ENCODE measurements at places on chromosomes 13 and 19. TPM values are rescaled to one million over a fixed set of nuclear protein-coding genes. Genes with fewer than 3 reads are reported as not detected.

The RSPH6A gene
- total RNA-seq, result not detected

The TRMT1 gene
- 37.4 TPM for total RNA-seq

The B3GNT3 gene
- 6.1 TPM for total RNA-seq

The NLRP4 gene
- total RNA-seq, result not detected

The APBA3 gene
- total RNA-seq, result 13.1 TPM

The IL27RA gene
- 9.7 TPM for total RNA-seq

The SELENOV gene
- not detected for total RNA-seq

The ANGPTL8 gene
- total RNA-seq, result not detected

The FAM83E gene
- 0.29 TPM for total RNA-seq

The LILRA5 gene
- not detected for total RNA-seq

The TJP3 gene
- 0.49 TPM for total RNA-seq

The ZNF724 gene
- total RNA-seq, result 0.90 TPM

The CLC gene
- total RNA-seq, result not detected

The ZNF211 gene
- 6.1 TPM for total RNA-seq

The ZIC5 gene
- 2.5 TPM for total RNA-seq

The KANK3 gene
- 5.4 TPM for total RNA-seq

The CEACAM8 gene
- not detected for total RNA-seq

The PODNL1 gene
- 1.5 TPM for total RNA-seq

The ZNF682 gene
- not detected for total RNA-seq

The KIR2DL4 gene
- not detected for total RNA-seq

The MEF2B gene
- 0.44 TPM for total RNA-seq

The ZNF433 gene
- not detected for total RNA-seq

The CPB2 gene
- total RNA-seq, result not detected

The LRRC63 gene
- not detected for total RNA-seq

The SPACA4 gene
- total RNA-seq, result 0.31 TPM

The OR4F17 gene
- not detected for total RNA-seq

The FNDC3A gene
- 20.5 TPM for total RNA-seq

The DZIP1 gene
- 12.5 TPM for total RNA-seq

The ZNF626 gene
- total RNA-seq, result not detected

The NBEA gene
- 1.5 TPM for total RNA-seq

The TUBA3C gene
- total RNA-seq, result not detected

The RGCC gene
- total RNA-seq, result 4.0 TPM

The RFPL4AL1 gene
- 0.38 TPM for total RNA-seq

The SPHK2 gene
- 13.4 TPM for total RNA-seq

The PALM gene
- total RNA-seq, result 18.2 TPM

The CYP2A6 gene
- total RNA-seq, result not detected

The AMER2 gene
- not detected for total RNA-seq

The SGCG gene
- not detected for total RNA-seq

The KLK5 gene
- total RNA-seq, result not detected

The TEX29 gene
- total RNA-seq, result not detected

The DPY19L3 gene
- total RNA-seq, result 12.1 TPM

The MCEMP1 gene
- total RNA-seq, result not detected

The SIGLEC14 gene
- total RNA-seq, result not detected

The ZNF284 gene
- total RNA-seq, result 0.39 TPM

The NTN5 gene
- 0.17 TPM for total RNA-seq

The MAST1 gene
- total RNA-seq, result 3.0 TPM

The TMEM145 gene
- 3.6 TPM for total RNA-seq

All from A549 treated with GW870086 at 1 μM for 4 hours (cell line).